HS-27A (cell line): ENCODE measurements at places on chromosomes 16 and 17.

DNA sequence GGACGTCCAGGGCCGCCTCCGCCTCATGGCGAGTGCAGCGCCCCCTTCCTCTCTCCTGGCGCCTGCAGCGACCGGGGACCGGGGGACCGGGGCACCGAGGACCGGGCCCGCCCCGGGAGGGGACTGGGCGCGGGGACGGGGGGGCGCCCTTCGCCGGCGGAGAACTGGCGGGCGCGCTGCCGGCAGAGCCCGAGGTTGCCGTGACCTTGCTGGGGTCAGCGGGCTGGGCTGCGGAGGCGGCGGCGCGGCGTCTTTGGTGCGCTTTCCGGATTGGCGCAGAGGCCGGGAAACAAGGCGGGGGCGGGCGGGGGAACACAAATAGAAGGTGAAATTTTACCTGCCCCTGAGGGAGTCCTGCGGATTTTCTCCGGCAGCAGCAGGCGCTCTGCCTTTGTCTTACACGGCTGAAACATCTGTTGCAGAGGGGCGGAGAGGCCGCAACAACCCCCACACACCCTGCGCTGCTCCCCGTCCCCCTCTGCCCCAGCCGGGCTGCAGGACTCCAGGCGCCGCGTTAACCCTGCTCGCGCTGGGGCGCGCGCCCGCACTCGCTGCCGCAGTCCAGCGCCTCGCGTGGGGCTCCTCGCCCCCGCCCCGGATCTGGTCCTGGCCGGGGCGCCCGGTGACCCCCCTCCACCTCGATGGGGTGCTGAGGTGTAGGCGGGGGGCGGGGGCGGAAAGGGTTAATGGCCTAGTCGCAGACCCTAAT is 53.5 kb downstream of the SREBF1 start:
- no peak for DNase-seq

DNA sequence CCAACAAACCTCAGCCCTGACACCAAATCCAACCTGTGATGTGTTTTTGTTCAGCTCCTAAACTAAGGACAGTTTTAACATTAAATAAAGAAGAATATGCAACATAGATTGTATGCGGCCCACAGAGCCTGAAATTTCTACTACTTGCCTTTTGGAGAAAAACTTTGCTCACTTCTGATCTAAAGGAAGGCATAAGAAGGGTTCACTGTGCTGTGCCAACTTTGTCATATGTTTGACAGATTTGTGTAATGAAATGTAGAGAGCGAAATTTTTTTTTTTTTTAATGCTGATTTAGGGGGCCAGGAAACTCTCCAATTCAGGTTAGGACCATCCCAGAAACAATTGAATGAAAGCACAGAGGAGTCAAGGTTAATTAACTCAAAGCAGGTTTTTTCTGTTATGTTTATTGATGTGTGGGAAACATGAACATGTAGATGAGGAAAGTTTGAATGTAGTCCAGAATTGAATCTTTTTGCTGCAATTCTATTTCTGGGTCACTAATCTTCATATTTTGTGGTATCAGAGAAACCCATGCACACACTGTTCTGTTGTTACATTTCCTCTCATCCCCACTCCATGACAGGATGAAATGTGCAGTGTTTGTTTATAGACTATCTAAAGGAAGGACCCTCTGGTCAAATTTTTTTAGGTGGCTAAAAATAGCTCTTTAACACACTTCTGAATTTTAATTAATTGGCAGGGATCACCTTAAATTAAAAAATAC is 71.5 kb downstream of the TAOK1 start:
- no peak for DNase-seq

DNA sequence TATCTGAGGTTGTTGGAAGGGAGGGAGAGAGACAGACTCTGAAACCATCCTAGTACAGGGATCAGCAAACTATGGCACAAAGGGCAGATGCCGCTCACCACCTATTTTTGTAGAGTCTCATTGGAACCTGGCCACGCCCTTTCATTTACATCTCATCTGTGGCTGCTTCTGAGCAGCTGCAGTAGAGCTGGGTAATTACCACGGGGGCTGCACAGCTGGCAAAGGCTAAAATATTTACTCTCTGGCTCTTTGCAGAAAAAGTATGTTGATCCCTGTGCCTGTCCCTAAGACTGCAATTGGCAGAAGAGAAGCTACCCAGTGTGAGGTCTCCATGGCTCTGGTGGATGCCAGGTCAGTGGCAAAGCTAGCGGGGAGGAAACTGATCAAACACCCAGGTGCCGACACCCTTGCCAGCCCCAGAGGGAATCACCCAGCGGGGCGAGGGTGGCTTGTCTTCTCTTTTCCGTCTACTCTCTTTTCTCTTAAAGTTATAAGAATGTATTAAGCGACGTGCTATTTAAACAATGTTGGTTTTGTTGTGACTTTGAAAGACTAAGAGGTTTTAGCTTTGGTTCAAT is 14.0 kb downstream of the CEP295NL start:
- DNase-seq, result no peak

DNA sequence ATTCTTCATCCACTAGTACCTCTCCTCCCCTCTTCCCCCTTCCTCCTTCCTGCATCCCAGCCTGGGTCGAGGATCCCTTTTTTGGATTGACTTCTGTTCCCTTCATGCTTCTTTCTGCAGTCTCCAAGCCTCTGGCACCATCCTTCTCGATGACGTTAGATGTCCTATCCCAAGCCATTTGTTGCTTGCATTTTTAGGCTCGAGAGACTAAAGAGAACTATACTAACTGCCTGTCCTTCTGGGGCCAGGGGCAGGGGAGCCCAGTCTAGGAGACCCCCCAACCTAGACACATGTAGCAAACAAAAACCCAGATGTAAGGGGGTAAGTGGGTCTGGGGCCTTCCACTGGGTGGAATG is 23.9 kb downstream of the UNK start:
- DNase-seq, result no peak

DNA sequence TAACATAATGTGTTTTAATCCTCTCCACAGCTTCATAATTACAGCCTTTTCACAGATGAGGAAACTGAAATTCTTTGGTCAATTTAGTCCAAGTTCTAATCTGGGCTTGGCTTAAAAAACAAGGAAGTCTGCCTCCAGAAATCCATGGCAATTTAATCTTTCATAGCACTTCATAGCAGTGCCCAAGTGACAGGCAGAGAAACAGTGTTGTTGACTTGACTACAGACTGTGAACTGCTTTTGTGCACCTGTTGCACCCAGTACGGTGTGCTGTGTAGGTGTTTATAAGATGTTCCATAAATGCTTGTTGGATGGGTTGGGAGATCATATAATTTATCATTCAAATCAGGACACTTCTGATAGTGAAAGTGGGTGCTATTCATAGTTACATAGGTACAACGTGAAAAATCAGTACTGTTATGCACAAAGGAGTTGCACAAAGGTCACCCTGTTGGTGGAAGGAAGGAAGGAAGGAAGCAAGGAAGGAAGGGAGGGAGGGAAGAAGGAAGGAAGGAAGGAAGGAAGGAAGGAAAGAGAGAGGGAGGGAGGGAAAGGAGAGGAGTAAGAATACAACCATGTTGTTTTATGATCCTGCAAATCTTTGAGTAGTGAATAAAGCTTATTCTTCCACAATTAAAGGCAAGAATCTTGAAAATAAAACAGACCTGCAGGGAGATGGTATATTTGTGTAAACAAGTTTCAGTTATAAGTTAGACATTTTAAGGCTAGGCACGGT is 56.5 kb upstream of the HLF start:
- no peak for DNase-seq

GRCh38 chr17:65401561-65401960 is 159.9 kb downstream of the AXIN2 start:
- DNase-seq, result no peak

- no peak for DNase-seq
These were observed 229.8 kb downstream of the KATNIP start for GRCh38 chr16:27779641-27780164.

- DNase-seq, result no peak
These were observed 294.7 kb downstream of the SEC14L1 start for GRCh38 chr17:77435272-77436057.

DNA sequence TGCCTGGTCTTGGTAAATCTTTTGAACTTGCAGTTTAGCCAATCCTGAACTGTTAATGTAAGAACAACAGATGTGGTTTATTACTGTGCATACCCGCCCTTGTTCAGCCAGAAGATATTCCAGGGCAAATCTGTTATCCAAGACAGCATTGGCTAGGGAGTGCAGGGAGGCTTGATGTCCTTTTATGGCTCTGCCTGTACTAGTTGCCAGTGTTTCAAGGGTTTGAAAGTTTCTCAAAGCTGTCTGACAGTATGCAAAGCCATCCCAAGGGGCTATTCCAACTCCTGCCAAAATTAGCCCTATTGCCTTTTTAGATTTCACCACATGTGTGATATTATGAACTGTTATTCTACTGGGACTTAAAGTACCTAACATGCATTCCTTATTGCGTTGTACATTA is 30.1 kb downstream of the LCMT1 start:
- no peak for DNase-seq

GRCh38 chr17:59848778-59849177 is 44.0 kb downstream of the TUBD1 start:
- no peak for DNase-seq

DNA sequence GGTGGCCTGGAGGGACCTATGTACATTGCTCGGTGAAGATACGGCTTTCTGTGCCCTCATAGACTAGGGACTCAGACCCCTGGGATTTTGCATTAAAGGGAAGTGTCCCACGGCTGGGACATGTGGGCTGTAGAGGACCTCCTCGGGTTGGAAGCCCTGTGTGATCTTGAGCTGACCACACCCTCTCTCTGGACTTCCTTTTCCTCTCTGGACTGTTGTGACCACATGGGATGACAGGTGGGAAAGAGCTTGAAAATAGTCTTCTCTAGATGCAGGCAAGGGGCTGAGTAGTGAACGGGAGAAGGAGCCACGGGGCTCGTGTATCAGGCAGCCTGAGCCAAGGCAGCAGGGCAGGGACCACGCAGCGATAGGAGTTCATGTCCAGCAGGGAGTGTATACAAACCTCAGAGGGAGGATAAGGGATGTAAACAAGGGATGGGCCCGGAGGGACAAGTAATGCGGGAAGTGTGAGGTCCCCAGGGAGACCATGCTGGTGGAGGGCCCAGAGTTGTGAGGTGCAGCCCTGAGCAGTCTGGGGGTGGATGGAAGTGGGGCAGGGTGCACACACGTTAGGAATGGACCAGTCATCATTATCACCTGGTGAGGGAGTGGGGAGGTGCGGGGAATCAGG is 4.5 kb upstream of the SLC4A1 start:
- no peak for DNase-seq

- DNase-seq, result no peak
These were observed 251.2 kb upstream of the ELAC2 start for GRCh38 chr17:13268791-13269595.

DNA sequence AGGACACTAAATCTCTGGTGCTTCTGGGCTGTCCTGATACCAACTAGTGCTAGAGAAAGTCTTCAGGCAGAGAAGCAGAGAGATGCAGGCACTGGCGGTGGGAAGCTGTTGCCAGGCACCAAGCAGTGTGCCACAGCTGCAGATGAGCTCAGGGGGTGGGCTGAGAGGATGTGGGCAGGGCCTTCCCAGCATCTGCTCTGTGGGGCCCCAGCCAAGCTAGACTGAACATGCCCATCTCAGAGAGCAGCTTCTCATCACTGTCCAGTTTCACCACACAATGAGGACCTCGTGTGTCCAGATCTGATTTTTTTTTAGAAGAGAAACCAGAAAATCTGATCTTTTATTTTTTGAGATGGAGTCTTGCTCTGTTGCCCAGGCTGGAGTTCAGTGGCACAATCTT is 17.1 kb downstream of the PSKH1 start:
- no peak for DNase-seq

GRCh38 chr16:56713794-56714193 is 16.1 kb upstream of the NUP93 start:
- DNase-seq, result no peak

GRCh38 chr16:84928679-84929420 is 82.5 kb downstream of the ZDHHC7 start:
- DNase-seq, result no peak

- no peak for DNase-seq
These were observed 2.4 kb downstream of the MMP15 start for GRCh38 chr16:58027916-58028455.

DNA sequence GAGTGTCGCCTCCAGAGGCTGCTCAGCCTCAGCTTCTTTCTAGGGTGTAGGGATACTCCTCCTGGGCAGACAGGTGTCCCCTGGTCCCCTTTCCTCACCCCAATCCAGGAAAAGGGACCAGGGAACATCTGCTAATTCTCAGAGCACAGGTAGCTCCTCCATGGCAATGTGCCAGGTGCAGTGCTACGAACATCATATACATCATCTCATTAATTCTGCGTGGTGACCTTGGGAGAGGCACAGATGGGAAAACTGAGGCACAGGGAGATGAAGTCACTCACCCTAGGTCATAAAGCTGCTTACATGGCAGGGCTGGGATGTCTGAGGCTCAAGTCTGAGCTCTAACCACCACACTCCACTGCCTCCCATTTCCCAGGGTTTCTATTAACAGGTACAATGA is 11.7 kb downstream of the HDAC5 start:
- no peak for DNase-seq

DNA sequence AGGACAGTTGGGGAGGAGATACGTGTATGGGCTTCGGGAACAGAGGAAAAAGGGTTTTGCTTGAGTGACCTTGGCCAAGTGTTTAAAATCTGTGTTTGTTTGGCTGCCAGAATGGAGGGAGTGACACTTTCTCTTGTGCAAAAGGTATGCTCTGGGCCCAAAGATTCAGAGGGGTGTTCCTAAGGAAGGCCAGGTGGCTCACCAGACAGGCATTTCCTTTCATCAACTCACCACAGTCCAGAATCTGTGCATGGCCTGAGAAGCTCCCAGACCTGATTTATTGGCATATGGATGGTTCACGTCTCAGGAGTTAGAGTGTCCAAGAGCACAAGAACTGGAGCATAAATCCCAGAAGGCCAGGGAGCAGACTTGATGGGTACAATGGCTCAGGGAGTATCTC is 53.4 kb upstream of the NLK start:
- DNase-seq, result no peak

DNA sequence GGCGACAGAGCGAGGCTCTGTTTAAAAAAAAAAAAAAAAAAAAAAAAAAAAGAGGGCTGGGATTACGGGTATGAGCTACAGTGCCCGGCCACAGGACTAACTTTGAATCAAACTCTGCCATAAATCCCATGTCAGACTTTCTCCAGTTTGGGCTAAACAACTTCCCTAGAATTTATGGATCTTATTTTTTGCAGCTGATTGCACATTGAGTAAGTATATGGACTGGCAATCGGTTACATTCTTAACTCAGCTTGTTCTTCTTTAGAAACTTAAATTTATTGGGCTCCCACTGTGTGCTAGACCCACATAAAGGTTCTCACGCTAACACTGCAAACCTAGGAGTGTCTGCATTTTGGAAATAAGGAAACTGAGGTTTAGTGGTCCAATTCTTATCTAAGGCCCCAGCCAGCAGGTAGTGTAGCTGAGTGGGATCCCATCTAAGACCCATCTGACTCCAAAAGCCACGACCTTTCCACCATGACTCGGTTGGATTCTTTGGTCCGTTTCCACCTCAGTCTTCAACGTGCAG is 718 bp upstream of the CBFB start:
- DNase-seq, result no peak

- no peak for DNase-seq
These were observed 179.1 kb upstream of the CHMP6 start for GRCh38 chr17:80812362-80813088.
